Activated CD8-positive, alpha-beta memory T cell treated with anti-CD3 and anti-CD28 coated beads, Interleukin-2, amount 10 ng/mL, durations not matched to agents 7 days and 5 days (primary cell): ENCODE measurements at places on chromosomes 1 and 21. TPM values are rescaled to one million over a fixed set of nuclear protein-coding genes. Genes with fewer than 3 reads are reported as not detected.

Gene USH2A
- not detected for total RNA-seq

GRCh38 chr1:150210706-150211105, 25.2 kb downstream of the ANP32E start:
- DNase-seq: no peak

- DNase-seq: no peak
These were observed 25.2 kb downstream of the LAMC1 start for GRCh38 chr1:183048087-183049085.

DNA sequence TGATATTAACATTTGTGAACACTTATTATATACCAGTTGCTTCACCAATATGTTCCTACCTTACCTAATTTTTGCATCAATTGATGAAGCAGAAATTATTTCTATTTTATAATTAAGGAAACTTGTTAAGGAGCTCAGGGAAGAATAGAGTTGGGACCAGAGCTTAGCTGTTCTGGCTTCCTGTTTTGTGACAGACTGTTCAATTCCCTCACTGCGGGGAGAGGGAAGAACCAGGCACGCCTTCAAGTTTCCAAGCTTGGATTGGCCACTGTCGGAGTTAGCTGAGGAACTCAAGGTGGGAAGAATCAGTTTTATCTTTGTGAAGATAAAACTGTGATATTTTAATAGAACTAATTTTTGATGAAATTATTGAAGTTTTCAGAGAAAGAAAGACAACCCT, 142.3 kb upstream of the LMO4 start:
- no peak for DNase-seq

Gene PROX1
- not detected for total RNA-seq
